A673 (cell line): ENCODE measurements at places on chromosomes 1 and 21.

DNA sequence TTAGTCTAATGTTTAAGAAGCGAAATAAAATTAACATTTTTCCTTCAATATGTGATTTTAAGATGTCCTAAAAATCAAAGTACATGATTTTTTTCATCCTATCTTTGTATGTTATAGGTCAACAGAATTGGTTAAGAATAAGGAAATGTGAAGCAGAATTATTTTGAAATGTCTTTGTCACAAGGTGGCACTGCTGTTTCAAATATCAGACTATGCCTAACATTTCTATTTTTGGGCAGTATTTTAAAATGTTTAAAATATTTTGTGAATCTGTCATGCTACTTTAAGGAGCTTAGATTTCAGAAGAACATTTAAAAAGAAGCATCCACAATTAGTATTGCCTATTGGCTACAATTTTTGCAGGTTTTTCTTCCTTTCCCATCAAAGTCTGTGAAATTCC, 38.7 kb downstream of the AMY1C start:
- DNase-seq, result peak; percentile 37

DNA sequence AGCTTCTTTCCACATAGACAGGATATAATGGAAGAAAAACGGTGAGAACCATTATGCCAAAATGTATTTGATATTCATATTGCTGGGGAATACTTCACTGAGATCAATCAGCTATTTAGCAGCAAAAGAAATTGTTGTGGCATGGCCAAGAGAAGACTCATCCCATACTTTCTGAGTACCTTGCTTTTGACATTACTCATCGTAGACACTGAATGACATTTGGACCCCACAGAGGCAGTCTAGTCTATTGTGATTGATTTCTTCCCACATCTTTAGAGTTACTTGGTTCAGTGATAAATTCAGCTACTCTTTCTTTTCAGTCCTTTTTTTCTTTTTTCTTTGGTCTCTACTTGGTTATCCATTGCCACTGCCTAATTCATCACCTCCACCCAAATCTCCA, 22.1 kb downstream of the ATP1B1 start:
- DNase-seq, result no peak

- DNase-seq, result no peak
Measured at GRCh38 chr1:215669806-215670491, 102.8 kb downstream of the KCTD3 start.

GRCh38 chr1:67495327-67495726, 65.1 kb upstream of the SERBP1 start:
- DNase-seq, result no peak

GRCh38 chr1:31800674-31800967, 15.2 kb downstream of the SPOCD1 start:
- no peak for DNase-seq

DNA sequence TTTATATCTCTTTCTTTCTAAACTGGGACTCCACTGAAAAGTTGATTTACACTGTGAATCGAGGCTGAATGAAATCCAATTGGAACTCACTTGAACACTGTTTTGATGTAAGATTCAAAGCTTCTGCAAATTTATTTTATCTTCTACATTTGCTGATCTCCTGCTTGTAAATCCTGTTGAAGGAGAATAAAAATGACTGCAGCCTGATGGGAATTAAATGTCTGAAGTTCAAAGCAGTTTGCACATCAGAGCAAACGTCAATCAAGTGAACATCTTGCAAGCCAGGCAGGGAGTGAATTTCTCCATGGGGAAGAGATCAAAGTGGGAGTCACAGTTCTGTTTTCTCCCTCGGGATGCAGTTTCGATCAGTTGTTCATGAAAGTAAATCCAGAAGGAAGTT, 127.2 kb downstream of the CACHD1 start:
- DNase-seq, result no peak

DNA sequence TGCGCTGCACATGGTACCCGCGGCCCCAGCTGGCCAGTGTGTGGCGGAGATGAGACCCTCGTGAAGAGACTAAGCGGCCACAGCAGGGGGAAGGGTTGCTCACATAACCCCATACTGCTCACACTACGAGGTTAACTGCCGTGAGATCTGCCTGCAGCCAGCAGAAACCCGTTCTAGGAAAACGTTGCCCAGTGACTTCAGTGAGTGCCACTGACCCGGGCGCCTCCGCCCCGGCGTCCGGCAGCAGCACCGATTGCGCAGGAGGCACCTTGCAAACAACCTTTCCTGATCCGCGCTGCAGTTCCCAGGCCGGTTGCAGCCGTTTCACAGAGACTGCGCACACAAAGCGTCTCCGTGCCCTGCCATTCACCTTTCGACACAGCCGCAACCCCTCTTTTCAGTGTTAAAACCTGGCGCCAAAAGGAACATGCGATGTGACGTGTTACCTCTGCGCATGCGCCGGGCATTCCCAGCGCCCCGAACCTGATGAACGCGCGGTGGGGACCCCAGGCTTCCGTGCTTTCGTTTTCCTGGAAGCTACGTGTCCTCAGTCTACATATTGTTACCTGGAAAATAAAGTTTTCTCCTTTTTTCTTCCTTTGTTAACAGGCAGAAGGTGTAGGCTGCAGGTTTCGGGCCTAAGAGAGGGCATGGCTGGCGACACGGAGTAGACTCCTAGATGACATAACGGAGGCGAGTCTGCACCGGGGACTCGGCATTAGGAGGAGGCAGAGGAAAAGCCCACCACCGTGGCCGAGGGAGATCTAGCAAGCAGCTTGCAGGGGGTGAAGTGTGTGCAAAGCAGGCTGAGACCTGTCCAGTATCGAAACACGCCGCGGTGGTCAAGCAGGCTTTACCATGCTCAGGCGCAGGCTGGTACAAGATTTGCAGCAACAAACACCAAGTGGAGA, 8.9 kb downstream of the VPS26C start:
- DNase-seq, result peak; percentile 84

DNA sequence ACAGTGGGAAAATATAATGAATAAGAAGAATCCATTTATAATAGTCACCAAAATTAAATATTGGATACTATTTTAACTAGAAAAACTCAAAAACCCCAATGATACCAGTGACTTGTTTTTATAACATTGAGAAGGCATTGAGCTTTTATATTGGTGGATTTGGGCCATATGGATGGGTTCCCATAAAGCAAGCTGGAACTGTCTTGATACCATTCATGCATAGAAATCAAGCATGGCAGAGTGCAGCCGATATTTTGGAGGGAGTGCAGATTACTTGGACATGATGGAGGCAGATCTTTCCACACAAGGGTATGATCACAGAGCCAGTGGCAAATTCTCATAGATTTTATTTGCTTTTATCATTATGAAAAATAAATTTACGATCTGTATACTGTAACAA, 3.8 kb upstream of the RWDD3 start:
- no peak for DNase-seq

DNA sequence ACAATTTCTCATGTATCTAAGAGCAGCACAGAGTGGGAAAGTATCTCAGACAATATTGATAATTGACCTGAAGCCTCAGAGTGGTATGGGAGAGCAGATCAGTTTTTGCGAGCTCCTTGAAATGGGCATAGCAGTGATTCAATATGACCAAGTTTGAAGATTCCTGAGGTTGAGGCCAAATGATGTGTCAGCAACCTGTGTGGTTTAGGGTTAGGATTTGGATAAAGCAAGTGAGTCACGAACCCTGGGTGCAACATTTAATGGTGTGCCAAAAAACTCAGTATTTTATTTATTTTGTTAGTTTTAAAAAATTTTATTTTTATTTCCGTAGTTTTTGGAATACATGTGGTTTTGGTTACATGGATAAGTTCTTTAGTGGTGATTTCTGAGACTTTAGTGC, 92.5 kb upstream of the C21orf91 start:
- no peak for DNase-seq

DNA sequence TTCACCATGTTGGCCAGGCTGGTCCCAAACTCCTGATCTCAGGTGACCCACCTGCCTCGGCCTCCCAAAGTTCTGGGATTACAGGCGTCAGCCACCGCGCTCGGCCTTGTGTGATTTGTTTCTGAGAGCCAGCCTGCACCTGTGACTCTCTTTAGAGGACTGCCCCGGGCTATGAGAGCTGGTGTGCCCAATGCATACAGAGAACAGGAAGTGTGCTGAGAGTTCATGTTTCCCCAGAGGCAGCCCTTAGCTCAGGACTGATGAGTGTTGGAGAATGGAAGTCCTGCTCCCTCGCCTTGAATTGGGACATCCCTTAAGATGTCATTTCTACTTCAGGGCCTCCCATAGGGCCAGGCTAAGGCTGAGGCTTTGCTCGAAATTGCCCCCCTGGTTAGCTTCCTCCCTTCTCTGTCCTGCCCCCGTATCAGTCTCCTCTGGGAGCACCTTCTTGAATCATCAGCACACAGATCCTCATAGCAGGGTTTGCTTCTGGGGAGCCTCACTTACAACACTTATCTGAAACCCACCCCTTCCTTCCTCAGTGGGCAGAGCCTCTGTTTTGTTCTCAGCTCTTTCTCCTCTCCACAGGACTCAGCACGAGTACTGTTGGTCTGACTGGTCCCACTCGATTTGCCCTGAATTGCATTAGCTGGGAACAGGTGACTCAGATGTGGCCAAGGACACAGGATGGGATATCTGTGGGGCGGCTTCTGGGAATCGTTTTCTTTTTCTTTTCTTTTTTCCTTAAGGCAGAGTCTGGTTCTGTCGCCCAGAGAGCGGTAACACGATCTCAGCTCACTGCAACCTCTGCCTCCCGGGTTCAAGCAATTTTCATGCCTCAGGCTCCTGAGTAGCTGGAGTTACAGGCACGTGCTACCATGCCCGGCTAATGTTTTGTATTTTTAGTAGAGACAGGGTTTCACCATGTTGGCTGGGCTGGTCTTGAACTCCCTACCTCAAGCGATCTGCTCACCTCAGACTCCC, 80.1 kb downstream of the UBIAD1 start:
- peak; percentile 31 for DNase-seq

DNA sequence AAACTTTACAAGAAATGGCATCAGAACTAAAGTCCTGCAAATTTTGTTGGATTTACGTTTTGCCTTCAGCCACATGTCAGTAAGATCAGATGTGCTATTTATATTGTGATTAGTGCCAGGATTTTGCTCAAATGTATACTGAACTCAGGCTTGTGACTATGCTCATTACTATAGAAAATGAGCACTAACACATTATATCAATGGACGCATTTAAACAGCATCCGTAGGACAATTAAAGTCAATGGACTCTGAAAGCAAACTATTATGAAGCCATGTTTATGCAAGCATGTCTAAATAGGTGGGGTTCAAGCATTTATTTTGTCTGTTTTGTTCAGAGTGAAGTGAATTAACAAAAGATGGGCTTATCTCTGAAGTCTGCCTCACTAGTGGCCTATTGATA, 20.6 kb upstream of the DDAH1 start:
- no peak for DNase-seq
